ENCODE measurements at places on chromosomes 3 and 15.

- no peak for DNase-seq
Observed at GRCh38 chr3:73694983-73695757, 70.4 kb upstream of the PDZRN3 start.

DNA sequence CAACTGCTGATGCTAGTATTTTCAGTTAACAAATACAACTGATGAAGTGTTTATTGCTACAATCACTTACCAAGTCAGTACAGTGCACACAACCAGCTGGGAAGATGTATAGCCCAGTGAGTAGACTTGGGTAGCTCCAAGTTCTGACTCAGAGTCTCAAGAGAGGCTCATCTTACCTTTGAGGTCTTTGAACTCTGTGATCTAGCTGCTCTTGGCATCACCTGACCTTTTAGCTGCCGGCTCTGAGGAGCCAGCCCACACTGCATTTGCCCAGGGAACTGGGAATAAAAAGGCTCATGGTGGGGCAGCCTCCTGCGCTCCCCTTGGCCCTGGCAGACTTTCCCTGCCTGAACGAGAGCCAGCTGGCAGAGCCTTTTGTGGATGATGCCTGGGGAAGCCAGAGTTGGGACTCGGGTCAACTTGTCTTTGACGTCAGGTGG is 82.6 kb downstream of the CEMIP start:
- DNase-seq, result no peak

- DNase-seq, result no peak
Observed at GRCh38 chr3:59658866-59659265, 609.0 kb upstream of the CFAP20DC start.

- DNase-seq, result peak; percentile 56
Observed at GRCh38 chr15:68586274-68586961, 7.6 kb downstream of the CORO2B start.

- DNase-seq, result peak; percentile 41
Observed at GRCh38 chr15:40064231-40064894, 25.4 kb upstream of the SRP14 start.

DNA sequence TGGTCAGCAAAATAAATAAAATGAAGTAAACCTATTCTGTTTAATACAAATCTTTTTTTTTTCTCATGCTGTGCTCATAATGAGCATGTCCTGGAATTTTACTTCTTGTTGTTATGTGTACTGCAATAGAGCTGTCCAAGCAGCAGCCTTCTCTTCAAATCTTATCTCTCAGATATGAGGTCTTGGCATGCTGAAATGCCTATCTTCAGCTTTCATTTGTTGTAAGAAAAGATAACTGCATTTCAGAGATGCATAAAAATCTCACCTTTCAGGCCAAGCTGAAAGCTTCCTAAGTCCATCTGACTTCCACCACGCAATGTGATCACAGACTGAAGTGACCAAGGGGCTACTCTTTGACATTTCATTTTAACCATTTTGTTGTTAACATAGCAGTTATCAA is 43.5 kb upstream of the LRRC3B start:
- no peak for DNase-seq

GRCh38 chr15:59436774-59437141 is 1.2 kb upstream of the FAM81A start:
- DNase-seq, result no peak

DNA sequence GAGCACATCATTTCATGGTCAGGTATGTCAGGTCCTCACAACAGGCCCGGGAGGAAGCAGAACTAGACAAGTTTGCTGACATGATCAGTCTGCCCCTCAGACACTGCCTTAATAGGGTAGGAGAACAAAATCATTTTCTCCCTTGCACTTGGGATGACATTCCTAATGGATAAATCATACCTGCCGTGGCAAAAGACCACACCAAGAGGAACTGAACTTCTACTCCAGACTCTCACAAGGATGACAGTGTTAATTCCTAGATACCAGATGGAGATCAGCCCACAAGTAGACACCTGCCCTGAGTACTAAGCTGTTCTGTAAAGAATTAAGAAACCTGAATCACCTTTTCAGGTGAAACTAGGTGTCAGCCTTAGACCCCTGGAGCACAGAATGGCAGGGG is 19.5 kb downstream of the SIAH2 start:
- no peak for DNase-seq

DNA sequence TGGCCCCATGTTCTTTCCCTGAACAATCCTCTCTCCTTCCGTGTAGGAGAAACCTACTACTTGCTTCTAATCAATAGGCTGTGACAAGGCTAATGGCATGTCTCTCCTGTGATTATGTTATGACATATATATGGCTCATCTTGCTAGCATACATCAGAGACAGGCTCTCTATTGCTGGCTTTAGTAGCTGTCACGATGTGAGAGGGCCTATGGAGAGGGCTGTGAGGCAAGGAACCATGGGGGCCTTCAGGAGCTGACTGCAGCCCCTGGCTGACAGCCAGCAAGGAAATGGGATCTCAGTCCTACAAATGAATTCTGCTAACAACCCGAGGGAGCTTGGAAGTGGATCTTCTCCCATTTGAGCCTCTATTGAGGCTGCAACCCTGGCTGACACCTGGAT is 96.3 kb downstream of the EOMES start:
- DNase-seq, result no peak

DNA sequence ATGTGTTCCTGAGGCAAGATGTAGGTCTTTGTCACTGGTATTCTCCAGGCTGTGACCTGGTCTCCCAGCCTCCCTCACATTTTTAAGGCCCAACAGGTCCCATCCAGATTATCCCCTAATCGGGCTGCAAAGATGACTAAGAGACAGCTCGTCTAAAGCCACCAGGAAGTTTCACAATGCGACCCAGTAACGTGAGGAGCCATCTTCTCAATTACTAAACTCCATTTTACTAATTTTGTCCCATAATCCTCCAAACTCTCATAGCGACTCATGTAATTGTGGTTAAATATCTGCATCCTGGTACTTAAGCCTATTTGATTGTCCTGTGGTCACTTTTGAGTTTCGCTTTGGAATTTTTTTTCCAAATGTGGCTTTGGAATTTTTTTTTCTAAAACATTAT is 8.7 kb upstream of the PLA2G4F start:
- no peak for DNase-seq

Data from AG08395 (cell line).